ENCODE measurements at places on chromosomes 5 and 9. TPM values are rescaled to one million over a fixed set of nuclear protein-coding genes. Genes with fewer than 3 reads are reported as not detected.

- DNase-seq = no peak
These were observed 782.4 kb upstream of the WWC1 start for GRCh38 chr5:167509076-167509475.

- no peak for DNase-seq
These were observed 193.2 kb downstream of the MAPKAP1 start for GRCh38 chr9:125513668-125514413.

GRCh38 chr5:36252722-36253365, 11.1 kb upstream of the NADK2 start:
- no peak for DNase-seq

DNA sequence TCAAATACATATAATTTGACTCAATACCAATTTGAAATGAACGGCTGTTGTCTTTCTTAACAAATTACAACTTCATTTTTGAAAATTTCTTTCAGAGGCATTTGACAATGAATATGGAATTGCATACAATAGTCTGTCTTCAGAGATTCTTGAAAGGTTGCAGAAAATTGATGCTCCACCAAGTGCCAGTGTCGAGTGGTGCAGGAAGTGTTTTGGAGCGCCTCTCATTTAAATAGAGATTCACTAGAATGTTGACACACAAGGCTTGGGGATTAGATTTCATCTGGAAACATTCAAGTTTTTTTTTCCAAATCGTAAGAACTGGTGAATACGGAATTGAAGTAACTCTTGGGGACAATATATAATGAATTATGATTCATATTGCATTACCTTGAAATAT, 8.1 kb downstream of the RPS6 start:
- DNase-seq = no peak

DNA sequence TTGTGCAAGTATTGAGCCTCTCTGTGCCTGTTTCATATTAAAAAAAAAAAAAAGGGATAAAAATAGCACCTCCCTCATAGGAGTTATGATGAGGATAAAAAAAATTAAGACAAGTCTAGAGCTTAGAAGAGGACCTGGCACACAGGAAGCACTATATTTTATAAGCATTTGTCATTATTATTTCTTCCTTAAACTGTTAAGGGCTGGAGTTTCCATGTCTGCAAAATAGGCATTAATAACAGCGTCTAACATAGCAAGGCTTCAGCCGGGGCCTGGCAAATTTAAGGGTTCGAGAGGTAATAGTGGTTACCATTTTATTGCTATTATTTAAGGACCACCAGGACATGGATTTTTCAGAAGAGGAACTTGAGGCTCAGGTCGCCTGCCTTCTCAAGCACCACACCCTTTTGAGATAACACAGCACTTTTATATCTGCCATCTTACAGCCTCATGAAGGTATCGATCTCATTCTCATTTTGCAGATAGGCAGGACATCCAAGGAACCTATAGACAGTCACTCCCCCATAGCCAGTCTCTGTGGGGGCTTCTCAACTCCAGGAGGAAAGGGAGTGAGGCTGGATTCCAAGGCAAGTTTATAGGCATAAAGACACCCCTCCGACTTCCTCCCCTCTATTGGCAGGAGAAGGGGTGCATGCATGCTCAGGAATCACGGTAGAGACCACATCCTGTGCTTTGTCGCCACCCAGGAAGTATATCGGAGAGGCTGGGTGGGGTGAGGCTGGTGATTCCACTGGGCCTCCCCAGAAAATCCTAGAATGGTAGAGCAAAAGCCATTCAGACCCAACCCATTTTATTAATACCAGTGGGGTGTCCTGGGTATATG, 2.4 kb downstream of the ANXA6 start:
- no peak for DNase-seq

- no peak for DNase-seq
These were observed 1143.2 kb upstream of the CDH6 start for GRCh38 chr5:30050056-30050815.

GRCh38 chr5:53035868-53036381, 46.8 kb downstream of the ITGA2 start:
- no peak for DNase-seq

Gene PCDHA7
- total RNA-seq = 0.17 TPM

Gene SPAG8
- total RNA-seq = 11.1 TPM

DNA sequence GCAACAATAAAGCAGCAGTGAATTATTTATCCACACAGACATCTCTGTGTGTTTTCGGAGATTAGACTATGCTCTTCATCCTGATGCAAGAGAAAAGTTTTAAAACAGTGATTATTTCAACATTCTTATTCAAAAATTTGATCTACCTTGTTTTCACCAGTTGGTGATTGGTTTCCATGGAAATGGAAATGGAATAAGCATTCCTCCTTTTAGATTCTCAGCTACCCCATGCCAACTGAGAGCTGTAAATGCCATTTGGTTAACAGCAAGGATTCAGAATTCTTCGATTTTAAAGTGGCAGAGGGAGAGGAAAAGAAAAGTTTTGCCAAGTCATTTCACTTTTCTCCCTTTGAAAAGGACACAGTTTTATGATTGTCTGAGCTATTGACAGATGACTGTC, 154.7 kb downstream of the PCSK5 start:
- no peak for DNase-seq

GRCh38 chr5:134018986-134019316, 14.2 kb upstream of the VDAC1 start:
- DNase-seq = no peak

DNA sequence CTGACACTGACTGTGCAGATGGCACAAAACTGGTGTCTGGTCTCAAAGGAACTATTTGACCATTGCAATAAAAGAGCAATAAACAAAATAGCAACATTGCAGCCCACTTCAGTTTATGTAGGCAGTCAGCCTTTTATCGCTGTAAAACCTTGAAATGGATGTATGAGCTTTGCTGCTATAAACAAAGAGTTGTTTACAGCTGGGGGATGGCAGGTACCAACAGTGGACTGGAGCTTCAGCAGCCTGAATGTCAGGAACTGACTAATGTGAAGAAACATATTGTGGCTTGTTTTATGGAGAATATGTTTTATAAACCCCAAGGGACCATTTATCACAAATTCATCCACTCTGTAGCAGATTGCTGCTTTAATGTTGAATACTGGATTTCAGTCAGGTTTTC, 78.0 kb downstream of the PTPRD start:
- DNase-seq = no peak

DNA sequence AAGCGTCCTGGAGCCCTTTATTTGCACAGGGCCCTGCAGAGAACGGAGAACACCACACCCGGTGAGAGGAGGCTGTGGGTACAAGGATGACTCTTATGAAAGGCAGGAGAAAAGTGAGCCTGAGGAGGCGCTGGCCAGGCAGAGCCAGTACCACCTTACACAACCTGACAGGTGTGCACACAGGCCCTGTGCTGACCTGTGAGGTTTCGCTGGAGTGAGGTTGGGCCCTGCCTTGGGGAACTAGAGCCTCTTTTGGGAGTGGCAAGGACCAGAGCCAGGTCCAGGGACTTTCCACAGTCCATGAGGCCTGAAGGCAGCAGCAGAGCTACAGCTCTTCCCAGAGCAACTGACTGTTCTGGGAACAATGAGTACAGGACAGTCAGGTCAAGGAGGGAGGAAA, 3.1 kb downstream of the SRD5A1 start:
- DNase-seq = no peak

Gene LRRC70
- 3.1 TPM for total RNA-seq

Gene F2RL1
- total RNA-seq = 5.5 TPM

DNA sequence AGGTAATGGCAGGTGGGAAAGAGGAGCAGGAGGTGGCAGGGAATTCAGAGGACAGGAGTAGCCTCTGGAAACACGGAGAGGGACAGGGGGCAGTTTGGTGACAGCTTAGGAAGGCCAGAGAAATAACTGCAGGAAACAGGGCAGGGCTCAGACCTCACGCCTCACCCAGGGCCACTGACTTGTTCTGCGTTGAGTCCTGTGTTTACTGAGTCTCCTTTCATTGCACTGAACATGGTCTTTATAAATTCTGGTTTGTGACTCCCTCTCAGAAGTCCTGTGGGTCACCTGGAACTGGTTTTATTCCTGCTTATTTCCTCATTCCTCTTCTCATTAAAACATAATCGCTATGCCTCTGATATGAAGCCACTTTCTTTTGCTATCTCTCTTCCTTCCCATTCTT, 55.2 kb upstream of the ZNF622 start:
- DNase-seq = no peak

GRCh38 chr5:114857941-114858551, 311.7 kb downstream of the TRIM36 start:
- no peak for DNase-seq

GRCh38 chr5:4205398-4205797, 609.8 kb downstream of the IRX1 start:
- peak; percentile 43 for DNase-seq

Gene LRRC14B
- total RNA-seq = 0.14 TPM

DNA sequence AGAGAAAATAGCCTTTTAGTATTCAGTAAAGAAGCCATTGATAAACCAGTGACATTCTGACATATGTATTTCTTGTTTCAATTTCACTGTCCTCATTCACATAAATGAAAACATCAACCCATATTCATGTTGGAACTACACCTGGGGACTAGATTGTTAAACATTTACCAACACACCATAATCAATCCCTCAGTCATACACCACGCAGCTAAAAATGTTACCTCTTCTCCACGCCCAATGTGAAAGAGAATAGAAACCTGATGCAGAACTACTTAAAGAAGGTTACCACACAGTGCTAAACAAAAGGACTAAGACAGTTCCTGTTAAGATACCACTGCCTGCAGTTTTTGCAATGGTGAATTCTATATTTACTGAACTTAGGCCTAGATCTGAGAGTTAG, 518.9 kb downstream of the PRELID2 start:
- DNase-seq = no peak

Gene CFAP90
- total RNA-seq = 14.2 TPM

DNA sequence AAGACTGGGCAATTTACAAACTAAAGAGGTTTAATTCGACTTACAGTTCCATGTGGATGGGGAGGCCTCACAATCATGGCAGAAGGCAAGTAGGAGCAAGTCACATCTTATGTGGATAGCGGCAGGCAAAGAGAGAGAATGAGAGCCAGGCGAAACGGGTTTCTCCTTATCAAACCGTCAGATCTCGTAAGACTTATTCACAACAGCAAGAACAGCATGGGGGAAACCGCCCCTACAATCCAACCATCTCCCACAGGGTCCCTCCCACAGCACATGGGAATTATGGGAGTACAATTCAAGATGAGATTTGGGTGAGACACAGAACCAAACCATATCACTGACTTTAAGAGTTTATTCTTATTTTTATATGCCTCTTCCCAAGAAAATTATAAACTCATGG, 60.3 kb downstream of the RFK start:
- DNase-seq = no peak

GRCh38 chr5:72281764-72282499, 38.1 kb downstream of the MRPS27 start:
- DNase-seq = no peak

DNA sequence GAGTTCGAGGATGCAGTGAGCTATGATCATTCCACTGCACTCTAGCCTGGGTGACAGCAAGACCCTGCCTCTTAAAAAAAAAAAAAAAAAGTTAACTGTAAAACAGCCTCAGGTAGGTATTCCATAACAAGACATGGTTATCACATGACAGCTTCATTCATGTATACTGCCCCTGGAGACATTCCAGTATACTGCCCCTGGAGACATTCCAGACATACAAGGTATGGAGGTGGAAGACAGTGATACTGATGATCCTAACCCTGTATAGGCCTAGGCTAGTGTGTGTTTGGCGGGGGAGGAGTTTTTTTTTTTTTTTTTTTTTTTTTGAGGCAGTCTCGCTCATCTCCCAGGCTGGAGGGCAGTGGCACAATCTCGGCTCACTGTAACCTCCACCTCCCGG, 105.5 kb downstream of the RICTOR start:
- DNase-seq = no peak

GRCh38 chr9:98306384-98307145, 51.1 kb upstream of the TBC1D2 start:
- DNase-seq = no peak

GRCh38 chr9:36053971-36054370, 17.3 kb downstream of the RECK start:
- DNase-seq = no peak

GRCh38 chr9:2055203-2055658, 40.1 kb downstream of the SMARCA2 start:
- DNase-seq = no peak

DNA sequence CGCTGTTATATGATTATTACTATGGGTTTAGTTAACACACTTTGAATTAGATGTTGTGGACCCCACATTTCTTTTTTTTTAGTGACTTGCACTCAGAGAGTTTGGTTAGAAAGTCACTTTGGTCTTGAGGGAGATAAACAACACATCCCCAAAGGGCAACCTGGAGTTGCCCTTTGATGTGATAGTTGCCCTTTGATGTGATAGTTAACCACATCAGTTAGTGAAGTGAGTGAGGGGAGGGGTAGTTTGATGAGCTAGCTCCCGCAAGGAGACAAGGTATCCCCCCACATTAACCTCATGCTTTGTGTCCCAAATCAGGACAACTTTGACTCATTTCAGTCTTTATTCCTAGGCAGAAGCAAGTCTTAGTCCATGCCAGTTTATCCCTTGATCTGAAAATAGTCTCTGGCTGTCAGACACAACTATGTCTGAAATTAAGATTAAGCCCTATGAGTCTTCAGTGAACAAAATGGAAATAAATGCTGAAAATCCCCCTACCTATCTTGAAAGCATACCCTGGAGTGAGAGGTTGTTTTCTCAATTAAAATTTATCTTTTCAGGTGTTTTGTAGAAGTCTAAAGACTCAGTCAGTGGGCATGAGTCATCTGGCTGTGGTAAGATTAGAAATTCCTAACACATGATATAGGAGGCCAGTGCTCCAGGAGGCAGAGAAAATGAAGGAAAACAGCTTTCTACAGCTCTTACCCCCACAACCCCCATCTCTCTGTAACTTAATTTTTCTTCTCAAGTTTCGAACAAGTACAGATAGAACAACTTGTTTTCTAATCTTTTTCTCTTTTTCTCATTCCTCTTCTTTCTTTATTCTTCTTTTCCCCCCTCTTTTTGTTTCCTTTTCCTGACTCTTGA, 208.9 kb upstream of the DMRTA1 start:
- no peak for DNase-seq

Gene CARD6
- total RNA-seq = 15.9 TPM

Gene IGIP
- total RNA-seq = 11.1 TPM

DNA sequence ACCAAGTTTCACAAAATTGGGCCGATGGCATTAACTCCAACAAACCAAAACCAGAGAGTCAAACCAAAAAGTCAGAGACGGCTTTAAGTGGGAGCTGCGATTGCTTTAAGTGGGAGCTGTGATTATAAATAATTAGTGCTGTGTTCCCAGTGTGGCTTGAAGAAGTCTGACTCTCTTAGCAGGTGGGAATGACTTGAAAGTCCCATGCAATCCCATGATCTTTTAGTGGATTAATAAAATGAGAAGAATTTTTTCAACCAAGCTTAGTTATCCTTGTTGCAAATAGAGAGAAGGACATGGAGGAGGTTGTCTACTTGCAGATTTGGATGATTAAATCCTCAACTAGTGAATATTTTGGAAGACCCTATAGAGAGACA, 68.5 kb downstream of the MYO10 start:
- DNase-seq = no peak

GRCh38 chr9:119167267-119167666, 202.0 kb downstream of the BRINP1 start:
- DNase-seq = no peak

Gene BARHL1
- total RNA-seq = not detected
